ENCODE measurements at places on chromosomes 2 and 18. TPM values are rescaled to one million over a fixed set of nuclear protein-coding genes. Genes with fewer than 3 reads are reported as not detected.

The POTEC gene
- not detected for total RNA-seq

The SLC4A3 gene
- 5.3 TPM for total RNA-seq

The ERBB4 gene
- under 0.01 TPM for total RNA-seq

The FBXO15 gene
- not detected for total RNA-seq

The TMEM185B gene
- total RNA-seq, result 31.1 TPM

The FIGN gene
- total RNA-seq, result 0.64 TPM

The CTNNA2 gene
- not detected for total RNA-seq

The TMEM247 gene
- total RNA-seq, result not detected

The SP9 gene
- total RNA-seq, result not detected

The GAD1 gene
- total RNA-seq, result 4.9 TPM

The RUFY4 gene
- total RNA-seq, result not detected

The DAW1 gene
- total RNA-seq, result 0.64 TPM

The NFU1 gene
- total RNA-seq, result 27.9 TPM
